Stimulated activated CD8-positive, alpha-beta memory T cell treated with anti-CD3 and anti-CD28 coated beads, Interleukin-12 subunit alpha, Interleukin-12 subunit beta, amount 100 ng/mL, for 4 hours (primary cell): ENCODE measurements at places on chromosomes 16 and 17.

DNA sequence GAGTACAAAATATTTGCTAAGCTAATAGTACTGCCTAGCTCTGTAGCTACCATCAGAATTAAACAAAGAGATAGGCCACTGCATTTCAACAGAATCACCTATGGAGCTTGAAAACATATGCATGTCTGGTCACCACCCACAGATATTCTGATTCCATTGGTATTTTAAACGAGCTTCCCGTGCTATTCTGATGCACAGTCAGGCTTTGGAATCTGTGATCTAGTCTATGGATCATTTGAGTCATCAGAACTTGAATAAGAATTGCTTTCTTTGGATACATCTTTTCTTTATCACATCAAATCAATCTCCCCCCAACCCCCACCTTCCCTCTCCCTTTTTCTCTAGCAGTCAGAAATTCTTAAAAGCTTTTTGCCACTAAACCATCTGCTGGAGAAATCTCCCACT lies 124.7 kb downstream of the NPIPB5 start:
- no peak for DNase-seq

DNA sequence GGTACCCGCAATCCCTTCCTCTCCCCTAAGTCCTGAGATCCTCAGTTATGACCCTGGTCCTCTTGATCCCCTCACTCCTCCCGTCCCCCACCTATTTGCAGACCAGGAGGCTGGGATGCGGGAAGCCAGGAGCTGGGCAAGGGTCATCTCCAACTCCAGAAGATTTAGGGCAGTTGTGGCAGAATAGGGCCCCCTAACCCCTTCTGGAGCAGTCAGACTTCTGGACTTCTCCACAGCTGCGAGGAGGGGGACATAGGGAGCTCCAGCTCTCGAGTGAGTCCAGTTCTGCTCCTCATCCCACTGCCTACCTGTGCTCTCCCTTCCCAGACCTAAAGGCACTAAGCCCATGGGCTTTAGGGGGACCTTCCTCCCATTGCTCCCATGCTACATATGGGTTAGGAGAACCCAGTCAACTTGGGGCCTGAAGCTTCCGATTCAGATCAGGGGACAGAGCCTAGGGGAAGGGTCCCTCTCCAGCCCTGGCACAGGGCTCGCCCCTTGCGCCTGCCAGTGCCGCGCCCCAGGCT lies 1.3 kb downstream of the WNK4 start:
- DNase-seq, result no peak

GRCh38 chr17:52159246-52160135 lies 977 bp upstream of the CA10 start:
- DNase-seq, result no peak

DNA sequence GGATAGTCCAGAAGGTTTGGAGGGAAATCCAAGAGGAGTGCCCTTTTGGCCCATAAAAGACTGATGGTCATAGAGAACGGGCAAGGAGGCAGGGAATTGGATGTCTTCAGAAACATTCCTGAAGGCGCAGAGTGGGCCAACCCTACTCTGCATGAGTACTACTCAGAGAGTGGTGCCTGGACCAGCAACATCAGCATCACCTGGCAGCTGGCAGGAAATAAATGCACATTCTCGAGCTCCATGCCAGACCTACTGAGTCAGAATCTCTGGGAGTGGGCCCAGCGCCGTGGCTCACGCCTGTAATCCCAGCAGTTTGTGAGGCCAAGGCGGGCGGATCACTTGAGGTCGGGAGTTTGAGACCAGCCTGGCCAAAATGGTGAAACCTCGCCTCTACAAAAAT lies 27.1 kb upstream of the SLC39A11 start:
- DNase-seq, result no peak

- no peak for DNase-seq
These were observed 369.8 kb downstream of the UTP18 start for GRCh38 chr17:51630101-51630671.

GRCh38 chr17:29146369-29146972 lies 33.7 kb downstream of the MYO18A start:
- DNase-seq, result no peak

DNA sequence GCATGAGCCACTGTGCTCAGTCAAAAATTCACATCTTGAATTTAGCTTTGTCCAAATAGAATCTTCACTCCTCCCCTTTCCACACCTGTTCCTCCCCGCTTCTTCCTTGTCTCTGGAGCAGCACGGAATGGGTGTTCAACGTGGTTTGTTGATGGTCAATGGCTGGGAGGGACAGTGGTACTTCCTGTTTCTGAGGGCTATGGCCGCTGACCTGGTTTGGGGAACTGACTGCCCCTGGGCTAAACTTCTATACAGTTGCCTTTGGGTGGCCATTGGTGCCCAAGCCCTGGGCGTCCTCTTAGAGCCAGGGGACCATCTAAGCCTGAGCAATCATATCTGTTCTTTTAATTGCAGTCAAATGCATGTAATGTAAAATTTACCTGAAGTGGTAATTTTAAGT lies 19.1 kb upstream of the WFIKKN2 start:
- DNase-seq, result no peak

DNA sequence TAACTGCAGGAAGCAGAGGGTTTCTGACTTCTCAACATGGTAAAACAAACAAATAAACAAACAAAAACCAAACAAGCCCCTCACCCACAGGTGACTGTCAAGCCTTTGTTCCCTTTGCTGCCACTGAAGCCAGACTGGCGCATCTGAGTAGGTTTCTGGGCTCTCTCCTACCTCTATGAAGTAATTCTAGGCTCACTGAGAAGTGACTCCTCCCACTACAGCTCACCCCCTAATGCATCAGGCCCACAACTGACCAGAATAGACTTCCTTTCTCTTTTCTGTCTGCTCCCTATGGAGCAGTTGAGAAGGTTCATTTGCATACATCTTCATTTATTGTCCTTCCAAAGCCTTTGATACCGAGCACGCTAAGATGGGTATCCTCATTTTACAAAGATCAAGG lies 77.0 kb upstream of the CCL2 start:
- no peak for DNase-seq

GRCh38 chr16:12927591-12927990 lies 26.2 kb downstream of the SHISA9 start:
- DNase-seq, result no peak

- DNase-seq, result no peak
These were observed 19.4 kb downstream of the MYH10 start for GRCh38 chr17:8611137-8611536.

DNA sequence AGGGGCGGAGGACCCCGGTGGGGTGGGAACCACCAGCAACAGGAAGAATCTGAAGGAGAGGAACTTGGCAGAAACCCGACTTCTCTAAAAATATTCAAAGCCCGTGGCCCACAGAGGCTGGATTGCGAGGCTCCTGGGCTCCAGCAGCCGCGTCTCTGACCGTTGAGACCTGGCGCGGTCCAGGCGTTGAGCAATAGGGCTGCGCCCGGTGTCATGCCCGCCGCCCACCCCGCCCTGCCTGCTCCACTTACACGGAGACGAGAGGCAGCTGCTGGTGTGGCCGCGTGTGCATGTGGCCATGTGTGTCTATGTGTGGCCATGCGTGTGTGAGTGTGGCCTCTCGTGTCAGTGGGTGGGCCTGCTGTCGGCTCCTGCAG lies 83.6 kb downstream of the IRF8 start:
- no peak for DNase-seq

DNA sequence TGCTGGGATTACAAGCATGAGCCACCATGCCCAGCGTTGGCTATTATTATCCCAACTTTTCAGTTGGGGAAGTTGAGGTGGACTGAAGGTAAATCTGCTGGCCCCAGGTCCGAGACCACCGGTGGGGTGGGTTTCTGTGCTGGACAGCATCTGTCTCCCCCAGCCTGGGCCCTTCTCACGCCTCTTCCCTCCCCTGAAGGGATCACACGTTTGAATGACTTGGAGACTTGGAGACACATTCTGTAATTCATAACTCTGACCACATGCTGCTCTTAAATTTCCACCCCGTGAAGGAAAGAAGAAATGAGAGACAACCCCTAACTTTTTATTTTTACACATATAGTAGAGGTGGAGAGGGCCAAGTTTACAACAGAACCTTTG lies 109.8 kb downstream of the MSI2 start:
- DNase-seq, result no peak

DNA sequence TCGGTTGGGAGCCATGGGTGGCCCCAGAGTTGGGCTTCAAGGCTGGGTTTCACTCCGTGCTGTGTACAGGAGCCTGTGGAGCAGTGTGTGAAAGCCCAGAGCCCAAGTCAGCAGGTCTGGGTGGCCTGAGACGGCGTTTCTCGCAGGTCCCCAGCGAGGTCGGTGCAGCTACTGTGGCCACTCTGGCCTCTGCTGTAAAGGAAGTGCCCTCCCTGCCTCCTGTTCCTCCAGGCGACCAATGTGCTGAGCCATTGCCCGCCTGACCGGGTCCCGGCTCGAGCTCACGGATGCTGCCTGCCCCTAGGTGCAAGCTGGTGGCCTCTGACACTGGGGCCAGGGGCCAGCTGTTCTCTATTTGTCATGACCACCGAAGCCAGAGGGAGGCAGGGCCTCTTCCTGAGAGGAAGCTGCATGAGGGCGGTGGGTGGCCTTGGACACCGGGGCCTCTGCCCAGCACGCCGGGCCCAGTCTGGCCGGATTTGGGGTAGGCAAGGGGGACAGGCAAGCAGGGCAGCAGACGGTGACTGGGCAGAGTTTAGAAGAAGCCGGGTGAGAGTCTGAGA lies 170.9 kb downstream of the IRF8 start:
- no peak for DNase-seq

DNA sequence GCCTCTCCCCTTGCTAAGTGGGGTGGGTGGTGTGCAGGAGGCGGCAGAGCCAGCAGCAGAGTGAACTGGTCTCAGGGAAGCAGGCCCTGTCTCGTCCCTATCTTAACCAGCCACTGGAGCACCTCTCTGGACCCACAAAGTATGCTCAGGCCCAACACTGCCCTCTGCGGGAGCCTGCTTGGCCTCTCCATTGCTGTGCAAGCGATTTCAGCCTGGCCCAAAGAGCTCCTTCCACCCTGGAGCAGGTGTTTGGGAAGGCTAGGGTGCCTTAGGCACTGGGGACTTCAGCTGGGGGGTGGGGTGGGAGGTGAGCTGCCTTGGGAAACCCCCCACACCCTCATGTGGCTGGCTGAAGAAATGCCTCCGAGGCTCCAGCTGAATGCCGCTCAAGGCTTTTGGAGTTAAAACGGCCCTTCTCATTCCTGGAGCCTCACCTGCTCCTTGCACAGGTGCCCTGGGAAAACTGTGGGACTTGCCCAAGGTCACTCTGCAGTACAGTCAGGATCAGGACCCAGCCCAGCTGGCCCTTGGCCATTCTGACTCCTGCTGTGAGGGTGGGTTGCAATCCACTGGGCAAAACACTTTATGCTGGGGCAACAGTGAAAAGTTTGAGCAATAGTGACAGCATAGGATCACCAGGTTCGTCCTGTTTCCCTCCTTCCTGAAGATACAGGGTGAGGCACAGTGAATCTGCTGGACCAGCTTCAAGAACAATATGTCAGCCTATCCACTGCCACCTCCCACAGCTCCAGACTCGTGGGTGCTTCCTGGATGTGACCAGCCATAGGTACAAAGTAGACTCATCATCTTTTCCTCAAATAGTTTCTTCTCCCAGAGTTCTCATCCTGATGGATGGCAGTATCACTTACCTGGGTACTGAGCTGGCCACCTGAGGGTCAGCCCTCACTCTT lies 5.9 kb upstream of the UBE2O start:
- DNase-seq, result no peak

DNA sequence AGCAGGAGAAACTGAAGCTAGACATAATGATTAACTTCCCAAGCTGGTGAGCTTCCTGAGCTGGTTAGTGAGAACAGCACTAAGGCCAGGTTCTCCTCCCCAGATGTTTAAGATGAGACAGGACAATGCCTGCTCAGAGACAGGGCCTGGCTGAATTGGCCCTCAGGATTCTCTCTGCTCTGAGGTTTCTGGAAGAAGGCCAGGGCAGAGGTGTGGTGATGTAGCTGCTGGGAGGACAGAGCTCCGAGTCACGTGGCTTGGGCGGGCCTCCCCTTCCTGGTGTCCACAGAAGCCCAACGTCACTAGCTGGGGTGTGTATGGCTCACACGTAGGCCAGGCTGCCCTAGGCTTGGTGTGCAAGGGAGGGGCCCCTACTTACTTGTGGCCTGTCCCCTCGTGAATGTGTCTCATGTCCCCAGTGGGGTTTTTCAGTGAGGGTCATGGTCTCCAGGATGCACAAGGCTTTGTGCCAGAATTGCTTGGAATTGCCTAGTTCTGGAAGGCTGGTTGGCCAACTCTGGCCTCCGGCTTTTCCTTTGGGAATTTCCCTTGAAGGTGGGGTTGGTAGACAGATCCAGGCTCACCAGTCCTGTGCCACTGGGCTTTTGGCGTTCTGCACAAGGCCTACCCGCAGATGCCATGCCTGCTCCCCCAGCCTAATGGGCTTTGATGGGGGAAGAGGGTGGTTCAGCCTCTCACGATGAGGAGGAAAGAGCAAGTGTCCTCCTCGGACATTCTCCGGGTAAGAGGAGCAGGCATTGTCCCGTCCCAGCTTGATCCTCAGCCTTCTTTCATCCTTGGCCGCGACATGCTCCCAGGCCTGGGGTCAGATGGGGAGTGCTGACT lies 3.4 kb downstream of the NOD2 start:
- DNase-seq, result peak; percentile 28

GRCh38 chr16:88497561-88498462 lies 44.7 kb downstream of the ZFPM1 start:
- no peak for DNase-seq

DNA sequence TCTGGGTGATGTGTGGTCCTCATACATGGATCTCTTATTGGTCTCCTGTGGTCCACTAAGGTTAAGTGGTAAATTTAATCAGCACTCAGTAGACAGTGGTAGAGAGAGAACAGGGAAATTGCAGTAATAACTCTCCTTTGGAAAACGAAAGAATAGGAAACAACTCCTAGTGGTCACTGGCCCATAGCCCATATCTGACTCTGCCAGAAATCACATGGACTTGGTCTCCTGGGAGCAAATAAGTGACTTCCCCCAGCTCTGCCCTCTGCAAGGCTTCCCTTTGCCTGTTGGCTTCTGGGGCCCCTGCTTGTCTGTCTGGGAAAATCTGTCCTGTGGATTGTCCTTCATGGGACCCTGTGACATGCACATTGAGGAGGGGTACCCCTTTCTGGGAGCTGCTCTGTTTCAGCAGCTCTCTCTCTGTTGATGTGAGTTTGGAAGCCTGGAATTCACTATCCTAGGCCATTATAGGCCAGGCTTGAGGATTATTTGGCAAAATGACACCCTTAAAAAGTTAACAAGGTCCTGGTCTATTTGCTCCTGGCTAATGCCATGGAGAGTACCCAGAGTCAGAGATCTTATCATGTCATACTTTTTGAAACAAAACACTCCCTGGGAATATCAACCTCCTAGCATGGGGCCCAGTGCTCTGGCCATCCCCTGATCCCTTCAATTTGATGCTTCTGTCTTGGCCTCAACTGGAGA lies 58.0 kb upstream of the HNF1B start:
- no peak for DNase-seq

DNA sequence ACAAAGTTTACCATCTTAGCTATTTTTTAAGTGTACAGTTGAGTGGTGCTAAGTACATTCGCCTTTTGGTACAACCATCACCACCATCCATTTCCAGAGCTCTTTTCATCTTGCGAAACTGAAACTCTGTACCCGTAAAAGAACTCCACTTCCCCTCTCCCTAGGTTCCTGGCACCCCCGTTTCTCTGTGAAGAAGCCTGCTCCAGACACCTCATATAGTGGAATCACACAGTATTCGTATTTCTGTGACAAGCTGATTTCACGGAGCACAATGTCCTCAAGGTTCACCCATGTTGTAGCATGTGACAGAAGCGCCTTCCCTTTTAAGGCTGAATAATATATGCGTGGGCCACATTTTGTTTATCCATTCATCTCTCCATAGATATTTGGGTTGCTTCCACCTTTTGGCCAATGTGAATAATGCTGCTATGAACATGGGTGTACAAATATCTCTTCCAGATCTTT lies 54.2 kb upstream of the MAP3K14 start:
- no peak for DNase-seq

GRCh38 chr17:78986048-78986648 lies 6.4 kb upstream of the LGALS3BP start:
- no peak for DNase-seq
